Skeletal muscle tissue (tissue), 5 donors: ENCODE measurements at places on chromosomes 6 and 20. TPM values are rescaled to one million over a fixed set of nuclear protein-coding genes. Genes with fewer than 3 reads are reported as not detected.

The C6orf163 gene
- total RNA-seq, result 4.2 TPM

The TPD52L1 gene
- 14.6 TPM for total RNA-seq

The OR12D1 gene
- total RNA-seq, result not detected

The FANCE gene
- total RNA-seq, result 21.9 TPM

The RAET1L gene
- total RNA-seq, result not detected

The THBS2 gene
- total RNA-seq, result 76.2 TPM

The LPIN3 gene
- 0.52 TPM for total RNA-seq

The SLC35F1 gene
- 3.1 TPM for total RNA-seq

The EYS gene
- total RNA-seq, result 2.1 TPM

The SRSF3 gene
- total RNA-seq, result 144 TPM

The TRIM10 gene
- 2.1 TPM for total RNA-seq

The CCM2L gene
- total RNA-seq, result 4.7 TPM

The SFTA2 gene
- total RNA-seq, result not detected

The MUC22 gene
- not detected for total RNA-seq

The BAK1 gene
- 9.9 TPM for total RNA-seq

The KCNB1 gene
- total RNA-seq, result 2.1 TPM

The ADGB gene
- total RNA-seq, result not detected
